ENCODE measurements at places on chromosomes 3 and 15. TPM values are rescaled to one million over a fixed set of nuclear protein-coding genes. Genes with fewer than 3 reads are reported as not detected.
A peak's percentile ranks its signal among the peaks of the same experiment; 100 is the strongest.

PTX3 gene
- total RNA-seq: not detected

RAB5A gene
- total RNA-seq: 59.8 TPM

TMA7 gene
- 364 TPM for total RNA-seq

GOLGA8T gene
- 1.3 TPM for total RNA-seq

ERICH6 gene
- 0.21 TPM for total RNA-seq

AP3B2 gene
- total RNA-seq: not detected

GREM1 gene
- not detected for total RNA-seq

TEX55 gene
- not detected for total RNA-seq

GP9 gene
- not detected for total RNA-seq

STRA6 gene
- total RNA-seq: not detected

LTF gene
- not detected for total RNA-seq

SKOR1 gene
- 0.21 TPM for total RNA-seq

GRCh38 chr15:88740356-88740755 lies 62.9 kb upstream of the ACAN start:
- DNase-seq: no peak

GRCh38 chr3:116300226-116300625 lies 145.1 kb downstream of the LSAMP start:
- no peak for DNase-seq

DNA sequence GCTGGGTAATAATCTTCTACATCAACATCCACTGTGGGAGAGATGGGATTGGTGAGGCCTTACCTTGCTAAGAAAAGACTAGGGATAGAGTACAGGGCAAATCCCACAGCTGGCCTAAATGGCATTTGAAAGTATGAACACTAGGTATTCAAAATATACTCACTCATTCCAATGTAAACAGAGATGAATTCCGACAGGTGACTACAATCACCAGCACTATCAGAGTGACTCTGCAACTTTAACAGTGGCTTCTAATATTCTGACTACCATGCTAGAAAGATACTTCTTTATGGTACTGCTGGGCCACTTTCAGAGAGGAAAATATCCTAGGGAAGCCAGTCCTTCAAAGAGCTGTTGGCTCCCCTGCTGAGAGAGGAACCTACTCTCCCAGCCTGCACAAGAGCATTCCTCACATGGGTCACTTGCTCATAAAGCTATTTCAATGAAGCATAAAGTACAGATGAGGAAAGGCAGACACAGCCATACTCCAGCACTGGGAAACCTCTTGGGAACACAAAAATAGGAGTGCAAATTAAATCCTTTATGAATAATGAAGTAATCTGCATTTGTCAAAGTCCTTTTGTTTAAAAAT lies 21.5 kb upstream of the MAN2C1 start:
- no peak for DNase-seq

DNA sequence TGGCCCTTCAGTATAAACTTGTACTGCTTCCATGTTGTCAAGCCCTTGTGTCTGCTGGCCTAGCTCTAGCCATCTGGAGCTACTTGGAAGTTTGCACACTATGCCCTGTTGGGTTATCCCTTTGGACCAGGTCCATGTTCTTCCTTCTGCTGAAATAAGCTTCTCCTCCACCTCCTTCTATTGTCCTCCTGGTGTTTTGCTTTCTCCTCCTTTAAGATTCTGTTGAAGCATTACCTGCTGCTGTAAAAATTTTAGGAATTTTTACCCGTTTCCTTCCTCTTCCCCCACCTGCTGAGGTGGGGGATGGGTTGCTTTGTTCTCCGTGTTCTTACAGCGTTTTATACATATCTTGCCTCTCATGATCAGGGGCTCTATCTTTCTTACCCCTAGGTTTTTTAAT lies 51.7 kb downstream of the SH3GL3 start:
- no peak for DNase-seq

GRCh38 chr3:40973141-40973540 lies 226.2 kb upstream of the CTNNB1 start:
- no peak for DNase-seq

GRCh38 chr3:40779039-40779438 lies 254.3 kb downstream of the ZNF621 start:
- DNase-seq: no peak

DNA sequence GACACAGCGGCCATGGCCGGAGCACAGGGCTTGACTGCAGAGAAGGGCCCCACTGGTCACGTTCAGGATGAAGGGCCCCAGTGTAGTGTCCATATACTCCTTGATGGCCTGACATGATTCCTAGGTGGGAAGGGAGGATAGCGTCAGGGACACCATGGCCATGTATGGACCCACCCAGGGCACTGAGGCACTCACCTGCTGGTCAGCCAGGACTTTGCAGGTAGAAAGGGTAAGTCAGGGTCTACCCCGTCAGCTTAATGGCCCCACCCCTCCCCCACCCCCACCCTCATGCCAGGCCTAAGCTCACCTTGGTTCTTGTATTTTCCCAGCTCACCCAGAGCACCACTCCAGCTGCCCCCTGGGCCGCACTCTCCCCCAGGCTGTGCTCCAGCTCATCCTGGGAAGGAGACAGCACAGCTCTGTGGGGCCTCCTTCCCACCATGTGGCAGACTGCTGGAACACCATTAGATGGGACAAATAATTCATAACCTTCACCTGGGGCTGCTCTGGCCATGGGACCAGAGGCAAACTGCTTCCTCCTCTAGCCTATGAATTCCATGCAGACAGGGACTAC lies 1.6 kb upstream of the HYAL3 start:
- DNase-seq: no peak

- no peak for DNase-seq
Observed at GRCh38 chr3:177478170-177478867, 281.0 kb upstream of the TBL1XR1 start.

DNA sequence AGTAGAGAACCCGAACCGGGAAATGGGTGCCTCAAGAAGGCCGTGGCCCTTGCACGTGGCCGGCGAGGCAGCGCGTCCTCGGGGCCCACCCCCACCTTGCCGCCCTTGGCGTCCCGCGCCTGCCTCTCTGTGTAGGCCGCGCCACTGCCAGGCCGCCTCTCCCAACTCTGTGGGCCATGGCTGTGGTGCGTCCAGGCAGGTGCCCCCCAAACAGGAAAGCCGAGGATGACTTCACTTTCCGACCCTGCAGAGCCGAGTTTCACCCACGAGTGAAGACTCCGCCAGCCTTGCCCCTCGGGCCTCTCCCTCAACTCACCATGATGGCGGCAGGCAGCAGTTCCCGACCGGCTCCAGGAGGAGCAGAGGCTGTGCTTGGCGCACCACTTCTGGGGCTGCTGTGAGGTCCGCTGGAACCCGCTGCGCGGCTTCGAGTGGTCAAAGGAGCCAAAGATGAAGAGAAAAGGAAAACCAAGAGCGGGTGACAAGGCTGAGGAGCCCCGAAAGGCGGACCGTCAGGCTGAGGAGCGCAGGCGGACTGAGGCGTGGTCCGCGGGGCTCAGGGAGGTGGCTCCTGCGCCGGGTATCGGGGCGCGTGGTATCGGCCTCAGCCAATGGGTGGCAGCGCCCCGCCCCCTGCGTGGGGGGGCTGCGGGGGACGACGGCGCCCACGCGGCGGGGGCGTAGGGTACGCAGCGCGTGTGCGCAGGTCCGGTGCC lies at the start of gene DAZL:
Gene DAZL (minus strand): TSS at position 537 of the 716 bp plus-strand sequence. CDS start 218 bp downstream, at position 319.
- DNase-seq: no peak

GRCh38 chr3:119416873-119417272 lies 46.5 kb downstream of the TMEM39A start:
- DNase-seq: no peak

DNA sequence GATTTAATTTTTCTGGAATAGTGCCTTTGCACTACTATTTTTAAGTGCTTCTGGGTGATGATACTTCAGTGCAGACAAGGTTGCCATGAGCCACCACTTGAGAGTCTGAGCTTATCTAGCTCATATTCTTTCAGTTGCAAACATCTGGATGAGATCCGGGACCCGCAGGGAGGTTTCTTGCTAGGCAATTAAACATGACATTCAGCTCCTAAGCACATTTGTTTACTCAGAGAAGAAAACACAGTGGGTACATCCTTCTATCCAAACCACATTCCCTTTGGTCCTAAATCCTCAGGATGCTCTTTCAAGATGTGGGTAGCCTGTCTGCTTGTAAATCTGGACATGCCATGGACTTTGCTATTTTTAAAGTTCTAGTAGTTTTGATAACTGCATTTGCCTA lies 12.0 kb downstream of the PLSCR1 start:
- no peak for DNase-seq

GRCh38 chr3:171776411-171776810 lies 33.9 kb downstream of the PLD1 start:
- no peak for DNase-seq

DNA sequence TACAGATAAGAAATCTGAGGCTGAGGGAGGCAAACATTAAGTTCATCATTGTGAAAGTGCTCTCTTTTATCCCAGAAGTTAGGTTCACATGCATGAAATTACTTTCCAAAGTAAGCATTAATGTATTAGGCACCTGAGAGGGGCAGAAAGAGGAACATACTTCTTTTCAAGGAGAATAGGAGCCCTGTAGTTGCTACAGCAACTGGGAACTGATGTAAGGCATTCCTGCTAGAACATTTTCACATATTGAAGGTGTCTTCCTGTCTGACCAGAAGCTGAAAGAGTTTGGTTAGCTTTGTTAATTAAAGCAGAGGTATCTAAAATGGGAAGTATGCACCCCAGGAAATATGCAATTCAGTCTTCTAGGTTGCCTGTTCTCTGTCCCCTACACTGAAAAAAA lies 65.5 kb upstream of the ZBTB20 start:
- DNase-seq: no peak

- no peak for DNase-seq
Observed at GRCh38 chr3:160395297-160395696, 3.7 kb downstream of the IFT80 start.

DNA sequence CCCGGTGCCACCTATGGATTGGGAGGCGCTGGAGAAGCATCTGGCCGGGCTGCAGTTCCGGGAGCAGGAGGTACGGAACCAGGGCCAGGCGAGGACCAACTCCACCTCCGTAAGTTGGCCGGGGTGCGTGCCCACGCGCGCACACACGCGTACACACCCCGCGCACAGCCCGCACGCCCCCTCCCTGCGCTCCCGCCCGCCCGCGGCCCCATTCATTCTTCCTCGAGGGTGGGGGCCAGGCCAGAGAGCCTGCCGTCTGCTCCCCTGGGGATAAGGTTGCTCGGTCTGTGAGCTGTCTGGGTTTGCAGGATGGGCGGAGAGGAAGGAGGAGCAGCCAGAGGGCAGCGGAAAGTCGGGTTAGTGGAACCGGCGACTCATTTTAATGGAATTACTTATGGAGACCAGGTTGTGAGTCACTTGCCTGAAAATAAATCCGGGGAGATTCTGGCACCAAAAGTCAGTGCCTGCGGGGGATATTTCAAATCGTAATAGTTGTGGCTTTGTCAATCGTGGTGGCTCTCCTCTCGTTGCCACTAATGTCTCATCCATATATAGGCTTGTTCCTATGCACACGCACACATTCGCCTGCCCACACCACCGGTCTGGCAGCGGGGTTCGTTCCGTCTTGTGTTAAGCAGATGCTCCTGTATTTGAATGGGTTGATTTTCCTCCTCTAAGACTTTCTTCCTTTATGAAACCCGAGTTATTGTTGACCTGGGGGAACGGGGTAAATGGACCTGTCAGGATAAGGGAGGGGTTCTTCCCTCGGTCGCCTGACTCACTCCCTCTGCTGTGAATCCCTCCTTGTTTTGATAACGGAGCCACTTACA lies 223.4 kb upstream of the IL12A start:
- DNase-seq: peak; percentile 21

DNA sequence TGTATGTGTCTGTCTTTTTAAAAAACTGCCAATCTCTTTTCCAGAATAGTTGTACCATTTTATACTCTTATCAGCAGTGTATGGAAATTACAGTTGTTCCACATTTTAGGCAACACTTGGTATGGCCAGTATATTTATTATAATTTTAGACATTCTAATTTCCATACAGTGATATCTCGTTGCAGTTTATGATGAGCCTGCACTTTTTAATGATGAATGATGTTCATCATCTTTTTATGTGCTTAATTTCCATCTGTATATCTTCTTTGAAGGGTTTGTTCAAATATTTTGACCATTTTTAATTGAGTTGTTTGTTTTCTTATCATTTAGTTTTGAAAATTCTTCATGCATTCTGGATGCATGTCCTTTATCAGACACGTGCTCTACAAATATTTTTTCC lies 57.0 kb upstream of the UBE2E2 start:
- no peak for DNase-seq

DNA sequence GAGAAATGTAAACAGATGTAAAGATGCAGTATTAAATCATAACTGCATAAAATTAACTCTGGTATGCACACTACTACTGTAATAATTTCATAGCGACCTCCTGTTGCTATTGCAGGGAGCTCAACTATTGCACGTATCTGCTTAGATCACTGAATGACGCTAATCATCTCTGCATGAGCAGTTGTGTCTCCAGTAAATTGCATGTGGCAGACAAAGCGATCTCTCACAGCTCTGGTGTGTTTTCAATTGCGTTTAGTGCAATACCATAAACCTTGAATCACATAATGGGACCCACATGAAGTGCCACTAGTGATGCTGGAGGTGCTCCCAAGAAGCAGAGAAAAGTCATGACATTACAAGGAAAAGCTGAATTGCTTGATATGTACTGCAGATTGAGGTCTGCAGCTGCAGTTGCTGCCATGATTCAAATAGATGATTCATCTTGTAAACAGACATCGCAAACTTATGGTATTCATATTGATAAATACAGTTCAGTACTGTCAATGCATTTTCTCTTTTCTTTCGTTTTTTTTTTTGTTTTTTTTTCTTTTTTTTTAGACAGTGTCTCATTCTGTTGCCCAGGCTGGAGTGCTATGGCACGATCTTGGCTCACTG lies 30.2 kb upstream of the LCTL start:
- no peak for DNase-seq

- DNase-seq: no peak
Observed at GRCh38 chr3:53821631-53822121, 24.5 kb downstream of the CHDH start.
